ENCODE measurements at places on chromosomes 6 and 20.

DNA sequence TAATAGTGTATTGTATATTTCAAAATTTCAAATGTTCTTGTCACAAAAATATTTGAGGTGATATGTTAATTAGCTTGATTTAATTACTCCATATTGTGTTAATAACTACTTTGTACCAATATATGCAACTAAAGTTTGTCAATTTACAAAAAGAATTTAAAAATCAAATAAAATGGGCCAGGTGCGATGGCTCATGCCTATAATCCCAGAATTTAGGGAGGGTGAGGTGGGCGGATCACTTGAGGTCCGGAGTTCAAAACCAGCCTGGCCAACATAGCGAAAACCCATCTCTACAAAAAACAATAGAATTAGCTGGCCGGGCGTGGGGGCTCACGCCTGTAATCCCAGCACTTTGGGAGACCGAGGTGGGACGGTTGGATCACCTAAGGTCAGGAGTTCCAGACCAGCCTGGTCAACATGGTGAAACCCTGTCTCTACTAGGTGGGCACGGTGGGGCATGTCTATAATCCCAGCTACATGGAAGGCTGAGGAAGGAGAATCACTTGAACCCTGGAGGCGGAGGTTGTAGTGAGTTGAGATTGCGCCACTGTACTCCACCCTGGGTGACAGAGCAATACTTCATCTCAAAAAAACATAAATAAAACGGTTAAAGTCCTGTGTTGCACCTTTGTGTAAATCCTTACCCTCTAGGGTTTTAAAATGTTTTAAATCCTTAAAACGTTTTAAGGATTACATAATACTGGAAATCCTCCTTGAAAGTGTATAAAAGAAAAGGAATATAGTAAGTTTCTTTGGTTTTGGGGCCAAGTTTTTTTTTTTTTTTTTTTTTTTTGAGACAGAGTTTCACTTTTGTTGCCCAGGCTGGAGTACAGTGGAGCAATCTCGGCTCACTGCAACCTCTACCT, 4.0 kb downstream of the HSPA1B start:
- no peak for DNase-seq

- peak; percentile 5 for DNase-seq
Measured at GRCh38 chr6:55713436-55713835, 134.4 kb upstream of the HMGCLL1 start.

DNA sequence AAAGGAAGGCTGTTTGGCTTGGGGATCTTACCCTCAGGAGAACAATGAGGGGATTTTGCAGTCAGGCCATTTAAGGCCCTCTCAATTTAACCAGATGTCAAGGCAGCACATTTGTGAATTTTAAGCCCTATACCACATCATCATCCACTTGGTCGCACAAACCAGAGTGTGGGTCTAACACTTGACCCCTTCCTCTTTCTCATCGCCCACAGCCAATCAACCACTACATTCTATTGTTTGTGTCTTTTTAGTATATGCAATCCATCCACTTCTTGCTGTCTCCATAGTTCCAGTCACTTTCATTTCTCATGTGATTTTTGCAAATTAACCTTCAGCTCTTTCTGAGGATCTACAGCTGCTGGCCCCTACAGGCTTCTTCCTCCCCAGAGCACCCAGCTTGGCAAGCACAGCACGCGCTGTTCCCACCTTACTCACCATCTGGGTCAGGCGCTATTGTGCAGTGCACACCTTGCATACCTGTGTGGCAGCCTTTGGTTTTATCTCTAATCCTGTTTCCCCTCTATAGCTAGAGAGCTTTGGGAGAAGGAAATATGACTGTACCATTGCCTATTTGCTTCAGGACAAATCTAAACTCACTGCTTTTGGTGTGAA, 32.3 kb upstream of the CD83 start:
- DNase-seq, result no peak

GRCh38 chr6:153489479-153489878, 358.4 kb upstream of the RGS17 start:
- no peak for DNase-seq

- no peak for DNase-seq
Measured at GRCh38 chr6:28588666-28589065, 63.0 kb downstream of the GPX5 start.

- no peak for DNase-seq
Measured at GRCh38 chr20:37253087-37253486, 8.5 kb downstream of the GHRH start.

DNA sequence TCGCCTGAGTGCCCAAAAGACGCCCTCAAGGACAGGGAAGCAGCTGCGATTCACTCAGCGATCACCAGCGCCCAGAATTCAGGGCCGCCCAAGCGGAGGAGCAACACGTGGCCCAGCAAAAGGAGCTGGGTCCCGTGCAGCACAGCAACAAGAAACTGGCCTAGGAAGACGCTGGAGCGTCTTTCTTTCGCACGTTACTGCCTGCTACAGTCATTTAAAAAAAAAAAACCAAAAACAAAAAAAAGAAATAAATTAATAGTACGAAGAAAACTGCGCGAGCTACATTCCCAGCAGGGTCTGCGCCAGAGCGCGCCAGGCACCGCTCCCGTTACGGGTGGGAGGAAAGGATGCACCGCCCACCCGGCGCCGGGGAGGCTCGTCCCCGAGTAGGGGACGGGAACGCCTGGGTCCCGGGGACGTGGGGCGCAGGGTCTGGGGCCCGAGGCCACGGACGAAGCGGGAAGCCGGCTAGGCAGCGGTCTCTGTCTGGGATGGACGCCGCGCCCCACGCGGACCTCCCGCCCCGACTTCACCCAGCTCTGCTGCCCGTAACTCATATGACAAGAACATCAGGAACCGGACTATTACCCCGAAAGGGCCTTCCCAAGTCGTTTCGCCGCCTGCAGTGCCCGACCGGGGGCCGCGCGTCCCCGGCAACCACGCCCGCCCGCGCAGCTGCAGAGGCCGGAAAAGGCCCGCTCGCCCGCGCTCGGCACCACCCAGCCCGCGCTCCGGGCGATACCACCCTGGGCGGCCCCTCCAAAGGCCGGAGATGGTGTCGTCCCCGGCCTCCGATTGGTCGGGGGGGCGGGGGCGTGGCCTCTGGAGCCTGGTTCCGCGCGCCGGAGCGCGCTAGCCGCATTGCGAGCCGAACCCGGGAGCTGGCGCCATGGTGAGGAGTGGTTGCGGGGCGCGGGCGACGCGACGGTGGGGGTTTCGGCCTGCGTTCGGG, at the start of gene NOP56:
NOP56 (plus strand) TSS at position 861 of the 952 bp plus-strand sequence; CDS start at position 890, 29 bp downstream.
- DNase-seq, result peak; percentile 97

DNA sequence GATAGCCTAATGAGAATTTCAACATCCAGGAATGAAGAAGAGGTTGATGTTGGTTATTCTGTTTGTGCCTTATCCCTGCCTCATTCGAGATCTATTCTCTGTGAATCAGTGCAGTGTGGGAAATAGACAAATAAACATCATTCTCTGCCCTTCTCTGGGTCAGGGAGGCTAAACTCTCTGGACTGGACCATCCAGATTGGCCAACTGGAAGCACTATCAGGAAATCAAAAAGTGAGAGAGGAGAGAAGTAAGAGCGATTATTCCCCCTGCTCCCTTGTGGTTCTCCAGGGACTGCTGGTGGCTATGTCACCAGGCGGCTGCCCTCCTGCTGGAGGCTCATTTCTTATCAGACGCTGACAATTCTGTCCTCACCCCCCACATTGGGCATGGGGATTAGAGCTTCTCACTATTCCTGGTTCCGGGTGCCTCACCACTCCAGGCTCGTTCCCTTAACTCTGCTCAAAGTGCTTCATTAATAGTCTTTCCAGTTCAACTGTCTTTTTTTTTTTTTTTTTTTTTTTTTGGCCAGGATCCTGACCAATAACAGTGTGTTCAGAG, 201.7 kb upstream of the RREB1 start:
- DNase-seq, result no peak

DNA sequence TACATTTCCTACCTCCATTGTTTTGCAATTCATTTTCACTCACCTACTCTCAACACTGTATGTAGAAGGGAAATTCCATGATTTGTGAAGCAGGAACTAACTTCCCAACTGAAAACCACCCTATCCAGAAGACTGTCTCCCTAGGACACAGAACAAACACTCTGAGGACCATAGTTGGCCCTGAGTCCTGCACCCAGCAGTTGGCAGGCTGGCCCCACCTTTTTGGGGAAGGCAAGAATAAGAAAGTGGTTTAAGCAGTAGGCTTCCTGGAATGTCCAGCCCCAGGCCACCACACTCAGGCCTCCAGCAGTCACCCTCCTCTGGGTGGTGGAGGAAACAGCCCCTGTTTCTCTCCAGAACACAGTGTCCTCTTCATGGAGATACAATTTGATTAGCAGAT, 258.8 kb downstream of the ARHGAP18 start:
- DNase-seq, result no peak

GRCh38 chr6:169583886-169584541, 117.8 kb downstream of the WDR27 start:
- DNase-seq, result no peak
